ENCODE measurements at places on chromosomes 5 and 9.

DNA sequence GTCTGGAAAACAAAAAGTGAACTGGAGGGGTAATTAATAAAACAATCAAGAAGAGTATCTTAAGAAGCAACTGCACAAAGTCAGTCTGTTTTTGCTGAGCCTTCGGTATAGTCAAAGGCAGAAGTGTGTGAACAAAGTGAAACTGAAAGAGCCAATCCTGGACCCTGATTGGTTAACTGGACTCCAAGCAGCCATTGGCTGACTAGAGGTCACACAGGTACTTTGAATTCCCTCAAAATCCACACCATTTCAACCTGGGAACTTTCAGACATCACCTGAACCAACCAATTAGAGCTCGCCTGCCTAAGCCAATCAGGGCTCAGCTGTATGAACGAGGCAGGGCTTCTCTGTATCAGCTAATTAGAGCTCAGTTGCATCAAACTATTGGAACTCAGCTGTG lies 286.7 kb downstream of the TLE4 start:
- no peak for DNase-seq

DNA sequence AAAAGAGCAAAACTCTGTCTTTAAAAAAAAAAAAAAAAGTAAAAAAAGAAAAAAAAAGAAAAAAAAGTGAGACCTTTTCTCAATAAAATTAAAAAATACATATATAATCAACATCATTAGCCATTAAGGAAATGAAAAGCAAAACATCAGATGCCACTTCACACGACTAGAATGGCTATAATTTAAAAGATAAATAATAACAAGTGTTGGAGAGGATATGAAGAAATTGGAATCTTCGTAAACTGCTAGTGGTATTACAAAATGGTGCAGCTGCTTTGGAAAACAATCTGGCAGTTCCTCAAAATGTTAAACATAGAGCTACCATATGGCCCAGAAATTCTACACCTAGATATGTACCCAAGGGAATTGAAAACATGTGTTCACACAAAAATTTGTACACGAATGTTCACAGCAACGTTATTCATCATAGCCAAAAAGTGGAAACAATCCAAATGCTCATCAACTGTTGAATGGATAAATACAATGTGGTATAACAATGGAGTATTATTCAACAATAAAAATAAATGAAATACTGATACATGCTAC lies 45.3 kb upstream of the SIL1 start:
- DNase-seq = no peak

DNA sequence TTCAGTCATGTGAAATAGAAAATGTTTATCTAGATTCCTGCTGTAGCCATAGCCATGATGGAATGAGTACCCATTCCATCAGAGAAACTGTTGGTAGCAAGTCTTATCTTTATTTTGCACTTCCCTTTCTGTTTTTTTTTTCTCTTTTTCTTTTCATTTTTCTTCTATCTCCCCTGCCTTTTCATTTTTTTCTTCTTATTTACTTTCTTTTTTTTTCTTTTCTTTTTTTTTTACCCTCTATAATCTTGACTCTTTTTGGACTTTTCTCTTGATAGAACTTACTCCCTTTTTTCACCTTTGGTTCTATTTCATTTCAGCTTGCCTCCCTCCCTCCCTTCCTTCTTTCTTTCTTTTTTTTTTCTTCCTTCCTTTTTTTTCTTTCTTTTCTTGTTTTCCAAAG lies 15.4 kb downstream of the SLC25A46 start:
- DNase-seq = no peak

GRCh38 chr9:3548648-3549047 lies 22.8 kb upstream of the RFX3 start:
- no peak for DNase-seq

GRCh38 chr9:20349568-20349967 lies 272.7 kb downstream of the MLLT3 start:
- DNase-seq = no peak

DNA sequence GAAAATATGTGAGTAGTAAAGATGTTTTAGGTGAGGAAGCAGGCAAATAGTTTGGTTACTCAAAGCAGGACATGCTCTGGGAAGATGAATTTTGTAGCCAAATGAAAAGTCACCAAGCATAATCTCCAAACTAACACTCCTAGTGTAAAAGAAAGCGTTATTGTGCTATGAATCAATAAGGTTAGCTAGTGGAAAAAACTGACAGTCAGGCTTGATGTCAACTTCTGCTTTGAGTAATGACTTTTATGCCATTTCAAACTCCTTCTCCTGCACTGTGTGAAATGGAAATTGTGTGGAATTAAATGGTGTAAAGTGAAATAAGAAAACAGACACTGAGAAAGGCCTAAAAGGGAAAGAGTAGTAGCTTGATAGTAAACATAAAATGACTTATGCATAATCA lies 637.2 kb upstream of the DMAC1 start:
- no peak for DNase-seq

DNA sequence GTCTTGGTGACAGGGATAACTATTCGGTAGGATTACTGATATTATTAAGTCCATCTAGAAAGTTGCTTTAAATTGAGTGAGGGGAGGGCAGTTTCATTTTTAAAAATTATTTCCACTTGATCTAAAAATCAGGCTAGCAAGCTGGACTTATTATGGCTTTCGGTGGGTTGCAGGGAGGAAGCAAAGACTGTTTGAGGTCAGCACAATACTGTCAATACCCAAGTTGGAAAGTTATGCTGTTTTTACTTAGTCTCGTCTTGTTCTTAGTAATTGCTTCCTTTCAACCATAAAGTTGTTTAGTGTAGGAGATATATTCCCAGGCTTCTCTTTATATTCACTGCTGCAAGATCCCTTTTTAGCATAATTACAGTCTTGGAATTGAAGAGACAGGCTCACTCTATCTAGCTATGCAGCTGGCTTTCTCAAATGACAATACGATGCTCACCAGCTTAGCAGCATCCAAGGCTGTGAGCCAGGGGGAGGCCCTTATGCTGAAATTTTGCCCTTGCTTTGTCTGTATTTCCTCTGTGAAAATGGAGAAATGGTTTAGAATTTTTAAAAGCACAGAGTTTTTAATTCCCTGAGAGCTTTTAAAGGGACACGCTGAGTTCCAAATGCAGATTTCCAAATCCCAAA lies 68.2 kb upstream of the APC start:
- no peak for DNase-seq

- no peak for DNase-seq
These were observed 13.7 kb downstream of the CAST start for GRCh38 chr5:96675882-96676281.

DNA sequence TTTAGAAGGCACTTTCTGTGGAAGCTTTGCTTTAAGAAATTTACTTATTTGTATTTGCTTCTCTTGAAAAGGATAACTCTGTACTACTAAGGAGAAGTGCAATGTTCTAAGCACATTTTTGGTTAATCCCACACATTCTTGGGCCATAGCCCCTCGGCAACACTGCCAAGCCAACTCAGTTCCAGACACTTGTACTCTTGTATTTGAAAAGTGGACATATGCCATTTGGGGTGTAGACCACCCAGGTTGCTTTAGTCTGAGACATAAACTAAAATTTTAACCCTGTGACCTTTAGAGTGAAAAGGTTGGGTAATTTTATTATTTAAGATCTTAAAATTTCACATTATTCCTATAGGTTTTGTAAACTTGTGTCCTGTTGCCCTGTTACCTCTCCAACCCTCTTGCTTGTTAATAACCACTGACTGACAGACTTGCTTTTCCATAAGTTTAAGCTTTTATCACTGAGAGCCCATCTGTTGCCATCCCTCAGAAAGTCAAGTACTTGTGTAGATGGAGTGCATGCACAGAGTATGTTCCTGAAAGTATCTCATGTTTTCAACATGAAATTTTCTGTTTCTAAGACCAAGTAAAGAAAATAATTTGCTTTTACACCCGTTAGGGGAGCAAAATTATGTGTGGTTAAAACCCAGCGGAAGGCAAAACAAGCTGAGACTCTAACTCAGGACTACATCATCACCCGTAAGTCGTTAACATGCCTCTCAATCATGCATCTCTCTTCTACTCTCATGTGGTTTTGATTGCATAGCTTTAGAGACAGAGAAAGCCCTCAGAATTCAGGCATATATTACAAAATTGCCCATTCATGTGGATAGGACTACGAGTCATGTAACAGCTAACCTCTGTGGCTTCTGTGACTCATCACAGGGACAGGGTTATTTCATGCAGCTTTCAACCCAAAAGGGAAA lies 117.3 kb downstream of the GDNF start:
- no peak for DNase-seq

GRCh38 chr9:114652776-114653555 lies 4.6 kb downstream of the TEX53 start:
- DNase-seq = no peak

GRCh38 chr9:116628716-116629115 lies 58.4 kb upstream of the TRIM32 start:
- no peak for DNase-seq

GRCh38 chr5:160525471-160526261 lies 104.0 kb downstream of the PTTG1 start:
- DNase-seq = no peak

DNA sequence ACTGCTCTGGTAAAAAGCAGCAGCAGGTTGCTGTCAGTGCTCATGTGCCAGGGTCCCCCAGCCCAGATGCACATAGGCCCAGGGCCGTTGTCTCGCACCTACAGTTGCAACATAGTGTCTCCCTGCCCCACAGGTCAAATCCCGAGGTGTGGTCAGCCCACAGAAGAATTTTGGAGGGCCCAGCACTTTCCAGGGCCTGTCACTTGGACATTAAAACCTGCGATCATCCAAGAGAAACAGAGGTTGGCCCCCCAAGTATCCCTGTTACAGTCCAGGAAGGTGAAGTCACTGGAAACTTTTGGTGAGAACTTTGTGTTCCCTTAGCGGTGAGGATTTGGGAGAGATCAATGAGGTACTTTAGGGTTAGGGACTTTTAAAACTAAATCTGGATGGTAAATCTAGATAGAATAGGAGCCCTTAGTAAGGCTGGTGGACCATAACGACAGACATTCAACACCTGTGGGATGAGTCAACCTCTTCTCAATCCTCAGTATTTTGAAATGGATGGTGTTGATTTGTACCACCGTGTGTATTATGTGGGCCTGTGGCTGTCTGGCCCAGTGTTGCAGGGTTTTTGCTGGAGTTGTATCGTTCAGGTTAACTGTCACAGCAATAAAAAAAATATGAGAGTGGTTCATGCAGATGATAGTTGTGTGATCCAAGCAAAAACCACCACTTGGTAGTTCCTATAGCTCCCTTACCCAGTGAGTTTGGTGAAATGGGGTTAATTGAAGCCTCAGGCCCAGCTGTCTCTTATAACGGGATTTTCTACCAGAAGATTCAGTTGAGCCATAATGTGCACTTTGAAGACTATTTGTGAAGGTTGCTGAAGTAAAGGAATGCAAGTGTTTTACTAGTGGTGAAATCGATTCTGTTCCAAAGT lies 19.2 kb downstream of the OR2S2 start:
- DNase-seq = no peak

DNA sequence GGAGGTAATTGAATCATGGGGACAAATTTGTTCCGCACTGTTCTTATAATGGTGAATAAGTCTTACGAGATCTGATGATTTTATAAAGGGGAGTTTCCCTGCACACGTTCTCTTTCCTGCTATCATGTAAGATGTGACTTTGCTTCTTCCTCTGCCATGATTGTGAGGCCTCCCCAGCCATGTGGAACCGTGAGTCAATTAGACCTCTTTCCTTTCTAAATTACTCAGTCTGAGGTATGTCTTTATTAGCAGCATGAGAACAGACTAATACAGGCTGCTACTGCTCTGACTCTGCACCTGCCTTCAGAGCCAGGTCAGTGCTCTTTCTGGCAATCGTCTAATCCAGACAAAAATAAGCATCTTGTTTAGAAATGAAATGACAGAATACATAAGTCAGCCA lies 479.2 kb upstream of the TUSC1 start:
- DNase-seq = no peak

GRCh38 chr5:143359869-143360268 lies 43.6 kb downstream of the NR3C1 start:
- no peak for DNase-seq

- DNase-seq = no peak
These were observed 437.0 kb downstream of the TMEM232 start for GRCh38 chr5:110289512-110289810.

DNA sequence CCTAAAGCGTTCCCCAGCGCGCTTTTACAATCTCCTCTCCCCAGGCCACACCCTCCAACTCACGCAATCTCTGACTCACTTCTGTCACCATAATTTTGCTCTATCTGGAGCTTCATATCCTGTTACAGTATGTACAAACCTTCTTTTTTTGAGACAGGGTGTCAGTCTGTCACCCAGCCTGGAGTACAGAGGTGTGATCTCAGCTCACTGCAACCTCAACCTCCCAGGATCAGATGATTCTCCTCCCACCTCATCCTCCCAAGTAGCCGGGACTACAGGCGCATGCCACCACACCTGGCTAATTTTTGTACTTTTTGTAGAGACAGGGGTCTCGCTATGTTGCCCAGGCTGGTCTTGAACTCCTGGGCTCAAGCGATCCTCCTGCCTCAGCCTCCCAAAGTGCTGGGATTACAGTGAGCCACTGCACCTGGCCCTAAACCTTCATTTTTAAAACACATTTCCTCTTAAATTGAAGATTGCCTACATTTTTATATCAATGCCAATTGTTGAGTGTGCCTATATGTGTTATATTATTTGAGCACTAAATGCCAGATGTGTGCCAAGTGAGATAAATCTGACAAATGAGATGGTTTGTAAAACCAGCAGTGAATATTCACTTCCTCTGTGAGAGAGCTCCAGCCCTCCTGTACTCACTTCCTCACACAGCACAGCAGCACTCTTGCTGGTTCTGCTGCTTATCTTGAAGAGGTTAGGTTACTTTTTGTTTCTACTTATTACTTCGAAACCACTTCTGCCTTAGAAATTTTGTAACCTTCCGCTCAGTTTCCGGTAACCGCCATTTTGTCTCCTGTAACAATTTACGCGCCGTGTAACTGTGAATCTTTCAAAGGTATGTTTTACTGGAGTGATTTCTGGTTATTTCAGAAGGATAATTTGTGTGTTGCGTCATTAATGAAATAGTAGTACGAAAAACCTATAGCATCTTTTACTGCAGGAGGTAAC lies 57.9 kb downstream of the DOCK8 start:
- DNase-seq = peak; percentile 88

- peak; percentile 91 for DNase-seq
These were observed 10.4 kb upstream of the NHP2 start for GRCh38 chr5:178163772-178164735.

- no peak for DNase-seq
These were observed 597.7 kb downstream of the BNC2 start for GRCh38 chr9:16272776-16273175.

- no peak for DNase-seq
These were observed 5.7 kb downstream of the RCL1 start for GRCh38 chr9:4798281-4799032.

- DNase-seq = no peak
These were observed 7.7 kb upstream of the CEP72 start for GRCh38 chr5:604391-604831.

DNA sequence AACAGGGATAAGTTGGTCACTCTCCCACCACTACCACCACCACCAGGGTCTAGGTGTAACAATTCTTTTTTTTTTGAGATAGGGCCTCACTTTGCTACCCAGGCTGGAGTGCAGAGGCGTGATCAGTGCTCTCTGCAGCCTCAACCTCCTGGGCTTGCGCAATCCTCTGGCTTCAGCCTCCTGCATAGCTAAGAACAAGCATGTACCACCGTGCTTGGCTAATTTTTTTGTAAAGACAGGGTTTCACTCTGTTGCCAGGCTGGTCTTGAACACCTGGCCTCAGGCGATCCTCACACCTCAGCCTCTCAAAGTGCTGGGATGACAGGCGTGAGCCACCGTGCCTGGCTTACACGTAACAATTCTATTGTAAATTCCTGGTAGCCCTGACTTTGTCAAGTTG lies 27.5 kb downstream of the CORO2A start:
- DNase-seq = no peak

All from KG1 (cell line).